GM12891 (cell line): ENCODE measurements at places on chromosomes 3 and 15.

DNA sequence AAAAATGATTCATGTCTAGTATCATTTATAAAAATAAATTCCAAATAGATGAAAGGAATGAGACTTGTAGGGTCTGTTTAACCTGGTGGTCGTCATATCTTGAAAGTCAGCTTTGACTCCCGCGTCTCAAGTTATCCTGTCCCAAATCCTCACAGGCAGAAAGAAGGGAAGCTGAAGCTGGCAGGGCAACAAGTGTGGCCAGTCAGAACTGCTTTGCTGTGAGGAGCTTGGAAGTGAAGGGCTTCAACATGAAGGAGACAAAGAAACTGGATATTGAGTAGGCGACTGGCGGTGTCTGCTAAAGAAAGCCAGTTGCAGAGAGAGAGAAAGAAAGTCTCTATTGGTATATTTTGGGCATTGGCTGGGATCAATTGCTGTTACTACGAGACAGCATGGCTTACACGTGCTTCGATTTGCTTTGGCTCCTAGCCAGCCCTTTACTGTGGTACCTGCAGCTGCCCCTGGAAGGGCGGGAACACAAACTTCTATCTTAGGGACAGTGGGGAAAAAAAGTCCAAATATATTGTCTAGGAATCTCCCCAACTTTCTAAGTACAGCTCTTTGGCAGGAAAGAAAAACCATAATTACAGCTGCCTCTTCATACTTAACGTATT is 107.2 kb downstream of the CHST2 start:
- DNase-seq: no peak

- DNase-seq: no peak
These were observed 315.1 kb upstream of the CBLB start for GRCh38 chr3:106183762-106184391.

GRCh38 chr3:36993326-36994283 is at the start of gene MLH1:
Gene MLH1 (plus strand): TSS chr3:36993518. CDS start chr3:36993548, 30 bp downstream.
- DNase-seq: peak; percentile 48

GRCh38 chr3:188064831-188065493 is 89.0 kb upstream of the LPP start:
- no peak for DNase-seq

DNA sequence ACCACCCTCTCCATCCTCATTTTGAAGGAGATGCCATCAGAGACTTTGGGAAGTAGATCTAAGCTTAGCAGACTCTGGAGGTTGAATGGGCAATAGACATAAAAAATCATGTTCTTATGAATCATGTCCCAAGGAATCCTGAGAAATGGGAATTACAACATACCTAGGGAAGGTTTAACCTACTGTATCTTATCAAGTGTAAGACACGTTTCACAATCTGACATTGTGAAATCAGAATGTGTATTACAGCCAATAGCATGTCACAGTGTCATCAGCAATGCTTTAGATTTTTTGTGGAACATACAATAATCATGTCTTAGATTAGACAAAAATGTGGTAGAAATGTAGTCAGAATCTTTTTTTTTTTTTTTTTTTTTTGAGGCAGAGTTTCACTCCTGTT is 332.4 kb upstream of the TLE3 start:
- no peak for DNase-seq

DNA sequence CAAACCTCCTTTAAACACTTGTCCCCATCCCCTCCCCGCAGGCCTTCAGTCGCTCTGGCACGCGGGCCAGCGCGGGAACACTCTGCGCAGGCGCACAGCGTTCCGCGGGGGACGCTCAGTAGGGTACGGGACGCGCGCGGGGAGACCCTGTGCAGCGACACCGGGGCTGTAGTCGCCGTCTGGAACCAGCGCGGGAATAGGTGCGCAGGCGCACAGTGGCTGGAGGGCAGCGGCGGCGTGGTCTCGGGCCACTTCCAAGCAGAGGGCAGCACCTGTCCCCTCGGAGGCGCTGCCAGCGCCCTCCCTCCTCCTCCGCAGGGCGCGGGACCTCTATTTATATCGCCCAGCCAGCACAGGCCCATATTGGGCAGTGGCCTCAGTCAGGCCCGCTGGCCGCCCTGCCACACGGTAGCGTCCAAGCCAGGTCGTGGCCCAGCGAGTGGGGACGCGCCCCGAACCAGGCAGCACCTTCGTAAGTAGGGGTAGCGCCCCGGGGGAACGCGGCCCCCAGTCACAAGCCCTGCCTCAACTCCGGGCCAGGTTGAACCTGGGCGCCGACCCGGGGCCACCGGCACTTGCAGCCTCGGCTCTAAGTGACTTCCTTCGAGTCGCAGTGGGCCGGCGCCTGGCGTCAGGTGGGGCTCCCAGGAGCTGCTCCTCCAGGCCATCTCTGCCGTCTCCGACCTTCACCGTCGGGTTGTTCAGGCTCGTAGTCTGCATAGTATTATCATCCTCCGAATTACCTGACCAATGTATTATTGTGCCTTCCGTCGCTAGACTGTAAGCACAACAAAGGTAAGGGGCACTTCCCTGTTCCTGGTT is at the start of gene KBTBD12:
Gene KBTBD12 (plus strand): TSS at position 118 of the 822 bp plus-strand sequence. CDS start 7,830 bp downstream, outside the sequence.
- peak; percentile 38 for DNase-seq

- peak; percentile 22 for DNase-seq
These were observed 440 bp downstream of the PRTG start for GRCh38 chr15:55742498-55742926.

GRCh38 chr3:148230473-148230872 is 467.2 kb upstream of the AGTR1 start:
- no peak for DNase-seq

DNA sequence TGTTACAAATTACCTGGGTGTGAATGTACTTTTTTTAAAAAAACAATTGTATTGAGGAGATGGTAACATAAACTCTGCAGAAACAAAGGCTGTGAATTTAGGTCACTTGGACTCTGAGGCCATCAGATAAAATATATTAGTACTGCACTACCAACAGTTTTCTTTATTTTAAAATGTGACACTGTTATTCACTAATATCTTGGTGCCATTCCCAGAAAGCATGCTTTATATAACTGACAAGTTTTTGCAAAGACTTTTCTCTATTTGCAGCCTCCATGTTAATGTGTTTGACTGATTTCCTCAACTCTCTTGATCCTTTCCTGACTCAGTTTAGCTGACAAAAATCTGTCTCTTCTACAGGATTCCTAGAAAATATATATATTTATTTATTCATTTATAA is 26.5 kb upstream of the ACTL6A start:
- no peak for DNase-seq

DNA sequence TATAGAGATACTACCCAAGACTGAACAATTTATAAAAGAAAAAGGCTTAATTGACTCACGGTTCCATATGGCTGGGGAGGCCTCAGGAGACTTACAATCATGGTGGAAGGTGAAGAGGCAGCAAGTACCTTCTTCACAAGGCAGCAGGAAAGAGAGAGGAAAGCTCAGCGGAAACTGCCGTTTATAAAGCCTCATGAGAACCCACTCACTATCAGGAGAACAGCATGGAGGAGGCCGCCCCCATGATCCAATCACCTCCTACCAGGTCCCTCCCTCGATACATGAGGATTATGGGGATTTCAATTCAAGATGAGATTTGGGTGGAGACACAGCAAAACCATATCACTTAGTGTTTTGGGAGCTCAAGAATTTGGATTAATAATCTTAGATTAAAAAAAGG is 240.2 kb downstream of the UACA start:
- DNase-seq: no peak

- no peak for DNase-seq
These were observed 9.0 kb upstream of the LRRFIP2 start for GRCh38 chr3:37183375-37183831.

DNA sequence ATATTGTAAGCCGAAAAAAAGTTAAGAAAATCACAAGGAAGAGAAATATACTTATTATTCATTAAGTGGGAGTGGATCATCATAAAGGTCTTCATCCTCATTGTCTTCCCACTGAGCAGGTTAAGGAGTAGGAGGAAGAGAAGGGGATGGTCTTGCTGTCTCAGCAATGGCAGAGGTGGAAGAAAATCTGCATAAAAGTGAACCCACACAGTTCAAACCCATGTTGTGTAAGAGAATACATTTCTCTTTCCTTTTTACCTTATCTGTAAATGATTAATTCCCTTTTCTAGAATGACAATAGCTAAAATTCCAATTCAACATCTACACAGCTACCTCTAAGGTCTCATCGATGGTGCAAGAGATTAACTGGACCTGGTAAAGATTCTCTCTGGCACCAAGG is 904.6 kb downstream of the EPHA3 start:
- DNase-seq: no peak

GRCh38 chr15:70274255-70274880 is 176.7 kb upstream of the TLE3 start:
- DNase-seq: no peak

DNA sequence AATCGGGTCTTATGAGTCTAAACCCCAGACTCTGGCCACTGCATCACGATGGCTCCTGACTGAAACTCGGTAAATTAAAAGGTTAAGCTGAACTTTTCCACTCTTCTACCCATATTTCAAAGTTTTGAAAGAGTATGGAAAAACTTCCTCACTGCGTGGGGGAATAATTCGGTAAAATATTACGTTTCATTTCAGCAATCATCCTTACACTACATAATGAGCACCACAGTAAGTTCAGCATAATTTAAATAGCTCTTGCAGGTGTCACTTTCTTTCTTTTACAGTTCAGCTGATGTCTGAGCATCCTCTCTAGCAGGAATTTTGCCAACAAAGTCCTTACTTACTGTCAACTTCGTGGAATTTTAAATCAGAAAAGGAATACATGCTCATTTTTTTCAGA is 17.5 kb downstream of the SRGAP3 start:
- DNase-seq: no peak

DNA sequence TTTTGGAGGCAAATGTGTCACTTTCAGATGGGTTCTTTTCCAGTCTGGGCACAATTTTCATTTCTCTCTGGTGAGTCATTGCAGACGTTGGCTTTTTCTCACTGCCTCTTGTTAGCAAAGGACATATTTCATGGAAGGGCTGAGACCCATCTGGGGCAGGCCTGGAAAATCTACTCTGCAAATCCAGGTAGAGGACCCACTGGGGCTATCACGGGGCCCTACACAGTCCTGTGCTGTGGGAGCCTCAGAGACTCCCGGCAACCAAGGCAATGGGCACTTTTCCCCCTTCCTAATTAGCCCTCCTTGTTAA is 58.0 kb downstream of the HRH1 start:
- DNase-seq: no peak

DNA sequence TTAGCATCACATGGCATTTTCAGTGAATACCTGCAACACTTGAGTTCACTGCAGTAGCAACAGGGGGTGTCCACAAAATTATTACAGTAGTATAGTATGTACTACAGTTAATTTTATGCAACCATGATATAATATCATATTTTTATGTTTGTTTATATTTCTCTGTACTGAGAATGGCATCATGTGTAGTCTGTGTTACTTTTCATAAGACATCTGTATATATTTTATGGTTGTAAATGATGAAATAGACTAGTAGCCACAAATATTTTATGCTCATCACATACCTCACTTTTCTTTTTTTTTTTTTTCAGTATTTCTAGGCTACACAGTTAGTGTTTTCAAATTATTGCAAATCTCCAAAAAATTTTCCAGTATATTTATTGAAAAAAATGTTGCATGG is 22.4 kb downstream of the PHLDB2 start:
- no peak for DNase-seq

- DNase-seq: no peak
These were observed 35.6 kb downstream of the ALCAM start for GRCh38 chr3:105402287-105402801.

DNA sequence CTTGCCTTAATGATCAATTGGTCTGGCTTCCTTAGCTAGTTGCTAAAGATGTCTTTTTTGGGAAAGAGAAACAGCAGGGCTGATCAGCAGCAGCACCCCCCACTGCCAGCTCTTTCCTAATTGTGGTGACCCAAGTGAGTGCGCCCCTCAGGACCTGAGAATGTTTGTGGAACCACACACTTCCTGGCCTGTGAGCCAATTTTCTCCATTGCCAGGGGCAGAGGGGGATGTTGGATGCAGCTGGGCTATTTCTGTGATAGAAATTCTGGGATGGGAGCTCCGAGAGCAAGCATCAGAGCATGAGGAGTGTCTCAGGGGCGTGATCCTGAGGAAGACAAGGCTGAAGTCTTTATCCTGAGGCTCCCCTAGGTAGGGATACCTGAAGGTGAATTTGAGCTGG is 66.6 kb downstream of the CLDN11 start:
- no peak for DNase-seq

- DNase-seq: no peak
These were observed 2.4 kb downstream of the SKOR1 start for GRCh38 chr15:67827562-67828277.

GRCh38 chr15:84016371-84016770 is 219.2 kb upstream of the GOLGA6L4 start:
- DNase-seq: no peak

GRCh38 chr3:107271787-107272387 is 105.4 kb upstream of the CCDC54 start:
- DNase-seq: no peak

GRCh38 chr15:57094321-57095257 is 176.1 kb downstream of the TCF12 start:
- DNase-seq: no peak

DNA sequence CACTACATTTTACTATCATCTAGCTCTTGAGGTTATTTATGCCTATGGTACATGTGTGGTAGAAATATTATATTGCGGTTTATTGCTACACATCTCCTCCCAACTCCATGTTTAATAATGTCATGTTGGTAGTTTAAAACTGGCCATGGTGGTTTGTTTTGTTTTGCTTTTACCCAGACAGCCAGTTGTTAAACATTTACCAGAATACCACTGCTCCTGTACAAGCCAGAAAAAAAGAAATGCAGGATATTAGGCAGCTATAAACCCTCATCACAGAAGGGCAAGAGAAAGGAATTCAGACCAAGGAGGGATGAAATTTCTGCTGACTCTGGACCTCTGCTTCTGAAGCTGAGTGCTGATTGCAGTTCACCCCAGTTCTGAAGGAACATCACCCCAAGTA is 451.8 kb upstream of the IL12A start:
- DNase-seq: no peak

DNA sequence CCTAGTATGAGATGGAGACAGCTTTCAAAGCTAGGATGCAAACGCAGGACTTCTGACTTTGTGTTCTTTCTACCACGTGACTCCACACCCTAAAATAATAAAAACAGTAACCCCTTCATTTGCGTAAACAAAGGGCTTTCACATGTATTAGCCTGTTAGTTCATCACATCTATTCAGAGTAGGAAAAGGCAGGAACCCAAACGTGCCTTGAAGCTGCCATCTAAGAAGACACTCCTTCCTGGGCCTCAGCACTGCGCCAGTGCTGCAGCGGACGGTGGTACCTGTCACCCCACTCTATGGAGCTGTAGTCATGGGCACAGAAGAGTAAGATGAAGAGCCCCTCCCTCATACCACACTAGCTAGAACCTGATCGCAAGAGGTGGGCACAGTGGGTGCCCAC is 34.3 kb downstream of the PLD1 start:
- DNase-seq: no peak

GRCh38 chr3:171333784-171334464 is 126.3 kb downstream of the TNIK start:
- DNase-seq: no peak

GRCh38 chr3:193053046-193053435 is 135.4 kb upstream of the MB21D2 start:
- DNase-seq: no peak

GRCh38 chr3:108412121-108412750 is 98.2 kb downstream of the MYH15 start:
- DNase-seq: no peak

- no peak for DNase-seq
These were observed 209.0 kb downstream of the CACNA2D3 start for GRCh38 chr3:54331341-54331740.

- no peak for DNase-seq
These were observed 70.2 kb downstream of the PCOLCE2 start for GRCh38 chr3:142818651-142819050.
